ENCODE measurements at places on chromosomes 3 and 15.

GRCh38 chr3:176964661-176965060 is 232.6 kb downstream of the TBL1XR1 start:
- no peak for DNase-seq

DNA sequence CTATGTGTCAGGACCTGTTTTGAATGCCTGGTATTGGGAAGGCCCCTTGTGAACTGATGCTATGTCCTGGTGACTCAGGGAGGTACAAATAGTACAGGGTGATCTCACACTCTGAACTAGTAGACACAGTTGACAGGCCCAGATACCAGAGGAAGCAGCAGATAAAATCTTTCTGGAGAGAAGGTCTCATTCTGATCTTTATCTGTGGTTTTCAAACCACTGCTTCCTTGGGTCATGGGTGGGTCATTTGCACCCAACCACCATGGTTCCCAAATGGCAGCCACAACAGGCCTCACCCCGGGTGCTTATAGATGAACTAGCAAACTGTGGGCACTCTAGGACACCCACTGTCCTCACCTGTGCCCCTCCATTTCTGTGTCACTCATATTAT is 43.4 kb downstream of the PXYLP1 start:
- no peak for DNase-seq

GRCh38 chr3:170355738-170356595 is 1.5 kb upstream of the SKIL start:
- DNase-seq: no peak

GRCh38 chr3:150906461-150906860 is 1.2 kb upstream of the MINDY4B start:
- no peak for DNase-seq

- DNase-seq: no peak
Measured at GRCh38 chr3:43290956-43291355, 4.6 kb downstream of the SNRK start.

GRCh38 chr3:66336333-66336766 is 115.5 kb downstream of the SLC25A26 start:
- DNase-seq: no peak

- DNase-seq: no peak
Measured at GRCh38 chr15:78244101-78244500, 9.7 kb upstream of the ACSBG1 start.

GRCh38 chr3:196632046-196632751 is 7.3 kb upstream of the NRROS start:
- DNase-seq: peak; percentile 93

DNA sequence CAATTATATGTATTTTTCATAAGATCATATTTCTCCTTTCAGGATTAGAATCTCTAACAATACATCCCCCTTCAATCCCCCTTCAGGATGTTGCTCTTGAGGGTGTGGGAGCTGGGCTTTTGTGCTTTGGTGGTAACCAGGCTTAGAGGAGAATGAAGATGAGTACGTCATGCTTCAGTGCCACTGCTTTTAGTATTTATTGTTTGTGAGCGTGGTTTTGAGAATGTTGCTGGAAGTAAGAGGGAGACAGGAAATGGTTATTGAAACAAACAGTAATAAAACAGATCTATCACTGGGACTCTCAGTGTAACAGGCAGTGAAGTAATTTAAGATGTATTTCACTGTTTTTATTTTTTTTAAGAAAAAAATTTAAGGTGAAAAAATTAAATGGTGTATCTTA is 35.3 kb downstream of the GBE1 start:
- DNase-seq: no peak

GRCh38 chr15:71463156-71463665 is 347.1 kb upstream of the NR2E3 start:
- DNase-seq: no peak

DNA sequence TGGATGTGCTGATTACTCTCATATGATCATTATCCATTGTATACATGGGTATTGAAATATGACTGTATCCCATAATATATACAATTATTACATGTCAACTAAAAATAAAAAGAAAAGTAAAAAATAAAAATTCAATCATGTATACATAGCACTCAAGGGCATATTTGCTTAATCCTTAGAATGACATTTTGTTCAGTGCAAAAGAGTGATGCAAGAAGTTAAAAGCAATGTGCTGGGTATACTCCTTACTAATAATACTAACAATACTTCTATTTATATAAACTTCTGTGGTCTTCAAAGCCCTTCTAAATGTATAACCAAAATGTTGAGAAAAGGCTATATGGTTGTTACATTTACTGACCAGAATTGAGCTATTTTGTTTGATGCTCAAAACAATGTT is 23.2 kb upstream of the TM4SF1 start:
- no peak for DNase-seq

Measured in activated gamma-delta T cell treated with Interleukin-2 at 50 U/mL for 16 hours (primary cell).